ENCODE measurements at places on chromosomes 3 and 15.

DNA sequence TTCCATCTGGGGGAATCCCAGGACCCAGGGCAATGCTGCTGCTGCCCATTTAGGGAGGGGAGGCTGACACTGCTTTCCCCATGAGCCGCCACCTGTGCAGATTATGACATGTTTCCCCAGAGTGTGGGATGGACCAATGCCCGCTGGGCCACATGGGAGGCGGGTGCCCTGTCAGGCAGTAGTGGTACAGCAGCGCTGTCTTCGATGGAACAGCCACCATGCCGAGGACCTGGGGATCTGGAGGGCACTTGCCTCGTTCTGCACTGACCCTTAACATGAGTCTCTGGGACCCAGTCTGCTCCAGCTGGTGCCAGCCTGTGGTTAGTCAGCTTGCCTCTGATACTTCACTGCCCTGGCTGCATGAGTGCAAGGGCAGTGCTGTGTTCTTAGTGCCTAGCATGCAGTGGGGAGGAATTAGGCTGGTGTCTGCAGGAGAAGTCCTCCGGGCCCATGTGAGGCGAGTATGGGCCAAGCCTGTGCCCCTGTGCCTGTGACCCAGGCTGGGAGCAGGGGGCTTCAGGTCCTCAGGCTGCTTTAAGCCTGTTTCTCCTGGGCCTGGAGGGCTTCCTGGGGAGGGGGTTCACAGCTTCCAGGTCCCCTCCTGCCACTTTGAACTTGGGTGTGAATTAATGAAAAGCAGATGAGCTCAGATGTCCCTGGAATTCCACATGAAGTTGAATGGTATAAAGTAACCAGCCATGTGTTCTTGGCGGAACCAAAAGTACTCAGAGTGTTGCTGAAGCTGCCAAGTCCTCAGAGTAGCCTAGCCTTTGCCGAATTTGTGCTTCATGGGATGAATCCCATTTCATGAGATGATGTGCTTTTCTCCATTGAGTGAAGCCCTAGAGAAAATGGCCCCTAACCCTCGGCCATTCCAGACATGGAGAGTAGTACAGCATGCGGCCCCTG is 22.9 kb downstream of the KLF13 start:
- DNase-seq, result no peak

DNA sequence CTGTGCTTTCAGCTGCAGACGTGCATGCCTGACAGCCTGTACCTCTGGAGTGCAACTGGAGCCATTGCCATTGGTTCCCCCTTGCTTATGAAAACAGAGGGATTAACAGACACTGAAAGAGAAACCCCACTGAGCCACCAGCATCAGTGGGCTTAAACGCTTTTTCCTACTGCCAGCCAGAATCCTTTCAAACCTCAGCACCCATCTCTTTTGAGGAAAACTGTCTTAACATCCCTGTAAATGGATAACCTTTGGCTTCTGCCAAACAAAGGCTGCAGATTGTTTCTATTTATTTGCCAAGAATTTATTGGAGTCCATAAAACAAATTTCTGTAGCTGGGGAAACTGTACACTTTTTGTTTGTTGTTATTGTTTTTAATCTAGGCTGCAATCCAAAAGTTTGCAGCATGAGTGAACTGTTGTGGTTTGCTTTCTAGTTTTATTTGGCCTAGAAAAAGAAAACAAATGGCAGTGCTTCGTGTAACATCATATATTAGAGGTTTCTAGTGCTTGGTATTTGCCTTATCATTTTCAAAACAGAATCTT is 369.2 kb upstream of the IL12A start:
- DNase-seq, result no peak

GRCh38 chr15:25684521-25685431 is 178.4 kb downstream of the ATP10A start:
- peak; percentile 81 for DNase-seq

DNA sequence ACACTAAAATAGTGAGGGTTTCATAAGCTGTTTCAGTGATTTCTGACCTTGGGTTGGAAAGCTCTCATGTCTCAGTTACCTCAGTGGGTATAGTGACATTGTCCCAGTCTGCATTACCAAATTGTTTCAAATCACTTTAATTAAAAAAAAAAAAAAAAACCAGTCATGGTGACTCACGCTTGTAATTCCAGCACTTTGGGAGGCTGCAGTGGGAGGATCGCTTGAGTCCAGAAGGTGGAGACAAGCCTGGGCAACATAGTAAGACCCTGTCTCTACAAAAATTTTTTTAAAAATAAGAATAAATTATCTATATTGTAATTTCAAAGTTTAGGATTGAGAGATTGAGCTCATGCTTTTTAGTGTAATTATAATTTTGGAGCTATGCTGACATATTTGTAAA is 78.0 kb downstream of the MBNL1 start:
- DNase-seq, result no peak

- DNase-seq, result no peak
These were observed 42.8 kb downstream of the MYO5C start for GRCh38 chr15:52252781-52253180.

DNA sequence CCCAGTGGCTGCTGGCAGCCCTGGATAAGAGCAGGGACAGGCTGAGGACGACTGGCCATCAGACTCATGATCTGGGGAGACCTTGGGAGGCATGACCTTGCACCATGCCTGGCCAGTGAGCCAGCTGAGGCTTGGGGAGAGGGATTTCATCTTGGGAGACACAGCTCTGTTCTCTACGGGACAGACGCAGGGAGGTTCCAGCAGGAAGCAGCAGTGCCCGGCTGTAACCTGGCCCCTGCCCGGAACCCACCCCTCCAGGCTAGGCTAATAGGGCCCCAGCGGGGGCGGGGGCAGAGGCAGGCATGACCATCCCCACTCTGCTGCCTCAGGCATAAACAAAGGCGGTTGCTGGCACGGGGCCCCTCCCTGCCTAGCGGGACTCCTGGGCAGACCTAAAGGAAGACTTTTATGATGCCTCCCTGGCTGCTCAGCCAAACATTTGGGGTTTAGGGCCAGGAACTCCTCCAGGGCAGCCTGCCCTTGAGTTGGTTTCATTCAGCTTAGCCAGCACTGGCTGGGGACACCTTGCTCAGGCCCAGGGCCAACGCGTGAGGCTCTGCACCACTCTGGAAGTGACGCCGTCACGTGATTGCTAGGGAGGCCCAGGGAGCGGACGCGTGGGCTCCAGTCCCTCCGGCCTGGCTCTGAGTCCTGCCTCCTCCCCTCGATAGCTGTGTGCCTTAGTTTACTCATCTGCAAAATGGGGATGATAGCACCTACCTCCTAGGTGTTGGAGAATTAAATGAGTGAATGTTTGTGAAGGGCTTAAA is 27.6 kb downstream of the HDAC11 start:
- DNase-seq, result peak; percentile 31

DNA sequence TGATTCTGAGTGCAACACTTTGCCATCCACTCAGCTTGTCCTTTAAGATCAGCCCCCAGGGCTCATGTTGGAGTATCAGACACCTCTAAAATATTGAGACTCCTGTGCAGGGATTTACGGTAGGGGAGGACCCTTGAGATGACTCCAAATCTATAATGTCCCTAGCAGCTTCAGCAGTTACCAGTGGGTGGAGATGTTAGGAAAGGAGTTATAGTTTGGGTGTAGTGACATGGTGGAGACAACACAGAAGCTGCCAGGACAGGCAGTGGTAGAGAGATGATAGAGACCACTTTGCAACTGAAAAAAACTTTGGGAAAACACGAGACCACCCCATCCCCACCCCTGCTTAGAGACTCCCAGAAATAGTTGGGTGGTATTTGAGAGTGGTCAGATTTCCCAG is 43.3 kb upstream of the GSK3B start:
- no peak for DNase-seq

Data from adrenal gland (tissue), 19 donors.